IMR-90 (cell line): ENCODE measurements at places on chromosomes 7 and 10. TPM values are rescaled to one million over a fixed set of nuclear protein-coding genes. Genes with fewer than 3 reads are reported as not detected.

- H3K4me3 ChIP-seq = no peak overlapping the region
- DNase-seq = peak; percentile 77
- H3K4me1 ChIP-seq = no peaks in the 10 kb centered on the region
- no peaks in the 10 kb centered on the region for H3K36me3 ChIP-seq
These were observed 66.3 kb upstream of the SLC25A13 start for GRCh38 chr7:96388166-96388565.

DNA sequence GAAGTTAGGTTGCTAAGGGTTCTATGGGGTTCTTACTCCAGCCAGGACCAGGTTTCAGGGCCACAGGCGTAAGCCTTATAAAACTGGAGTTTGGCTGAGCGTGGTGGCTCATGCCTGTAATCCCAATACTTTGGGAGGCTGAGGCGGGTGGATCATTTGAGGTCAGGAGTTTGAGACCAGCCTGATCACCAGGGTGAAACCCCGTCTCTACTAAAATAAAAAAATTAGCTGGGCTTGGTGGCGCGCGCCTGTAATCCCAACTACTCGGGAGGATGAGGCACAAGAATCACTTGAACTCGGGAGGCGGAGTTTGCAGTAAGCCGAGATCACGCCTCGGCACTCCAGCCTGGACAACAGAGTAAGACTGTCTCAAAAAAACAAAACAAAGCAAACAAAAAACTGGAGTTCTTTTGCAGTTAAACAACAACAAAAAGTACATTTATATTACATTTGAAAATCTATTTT lies 347 bp upstream of the RRP12 start:
- H3K4me1 ChIP-seq = peaks cover 3% of the 10 kb centered on the region; the same call in 1 of the 2 replicates
- no peak overlapping the region; the same call in 1 of the 2 replicates for H3K4me3 ChIP-seq
- no peak for DNase-seq
- H3K27me3 ChIP-seq = no peaks in the 10 kb centered on the region

- no peak for DNase-seq
- H3K4me3 ChIP-seq = no peak overlapping the region
- H3K27ac ChIP-seq = no peak overlapping the region
These were observed 224.2 kb upstream of the NPY start for GRCh38 chr7:24059775-24060174.

Gene HTRA1
- 23.1 and 28.5 TPM in 2 replicates for total RNA-seq

- no peak for DNase-seq
- H3K4me3 ChIP-seq = no peak overlapping the region
- H3K27me3 ChIP-seq = no peaks in the 10 kb centered on the region
- H3K27ac ChIP-seq = no peak overlapping the region
- H3K36me3 ChIP-seq = no peaks in the 10 kb centered on the region
- no peaks in the 10 kb centered on the region for H3K4me1 ChIP-seq
These were observed 1009.2 kb downstream of the SORCS3 start for GRCh38 chr10:105650306-105650705.

DNA sequence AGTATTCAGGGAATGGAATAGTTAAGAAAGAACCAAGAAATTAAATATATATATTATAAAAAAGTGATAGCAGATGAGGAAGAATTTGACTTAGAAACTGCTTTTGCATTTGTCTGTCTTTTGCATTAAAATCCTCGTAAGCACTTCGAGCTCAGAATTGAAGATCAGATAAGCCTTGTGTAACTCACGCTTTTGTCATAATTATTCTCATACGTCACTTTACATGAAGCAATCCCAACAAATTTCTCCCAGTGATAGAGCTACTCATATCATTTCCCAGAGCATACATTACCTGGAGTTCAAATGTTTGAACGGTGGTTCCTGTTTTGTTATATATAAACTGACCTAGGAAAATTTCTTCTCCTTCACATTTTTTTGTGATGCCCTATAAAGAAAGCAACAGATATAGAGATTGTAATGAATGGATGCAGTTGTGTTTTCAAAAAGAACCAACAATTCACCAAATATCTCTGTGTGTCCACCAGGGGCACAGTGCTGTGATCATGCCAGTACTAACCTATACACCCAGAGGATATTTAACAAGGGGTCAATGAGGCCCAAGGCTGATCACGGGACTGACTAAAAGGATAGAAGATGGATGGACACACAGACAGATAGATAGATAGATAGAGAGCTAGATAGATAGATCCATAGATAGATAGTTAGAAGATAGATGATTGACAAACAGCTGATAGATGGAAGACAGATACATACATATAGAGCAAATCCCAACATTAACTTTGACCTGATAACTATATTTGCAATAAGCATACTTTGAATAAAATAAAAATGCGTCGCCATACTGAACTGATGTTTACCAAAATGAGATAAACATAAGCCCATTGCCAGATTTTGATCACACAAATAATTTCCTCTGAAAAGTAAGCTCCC lies 9.3 kb upstream of the HUS1 start:
- DNase-seq = peak; percentile 5
- H3K4me1 ChIP-seq = no peaks in the 10 kb centered on the region; the same call in 1 of the 2 replicates
- H3K27ac ChIP-seq = no peak overlapping the region
- no peaks in the 10 kb centered on the region; the same call in 1 of the 2 replicates for H3K27me3 ChIP-seq
- no peaks in the 10 kb centered on the region for H3K36me3 ChIP-seq

GRCh38 chr10:76558996-76559891 lies 1078.4 kb downstream of the KCNMA1 start:
- no peak overlapping the region for H3K4me3 ChIP-seq
- DNase-seq = peak; percentile 70
- peaks cover 19% of the 10 kb centered on the region for H3K4me1 ChIP-seq

DNA sequence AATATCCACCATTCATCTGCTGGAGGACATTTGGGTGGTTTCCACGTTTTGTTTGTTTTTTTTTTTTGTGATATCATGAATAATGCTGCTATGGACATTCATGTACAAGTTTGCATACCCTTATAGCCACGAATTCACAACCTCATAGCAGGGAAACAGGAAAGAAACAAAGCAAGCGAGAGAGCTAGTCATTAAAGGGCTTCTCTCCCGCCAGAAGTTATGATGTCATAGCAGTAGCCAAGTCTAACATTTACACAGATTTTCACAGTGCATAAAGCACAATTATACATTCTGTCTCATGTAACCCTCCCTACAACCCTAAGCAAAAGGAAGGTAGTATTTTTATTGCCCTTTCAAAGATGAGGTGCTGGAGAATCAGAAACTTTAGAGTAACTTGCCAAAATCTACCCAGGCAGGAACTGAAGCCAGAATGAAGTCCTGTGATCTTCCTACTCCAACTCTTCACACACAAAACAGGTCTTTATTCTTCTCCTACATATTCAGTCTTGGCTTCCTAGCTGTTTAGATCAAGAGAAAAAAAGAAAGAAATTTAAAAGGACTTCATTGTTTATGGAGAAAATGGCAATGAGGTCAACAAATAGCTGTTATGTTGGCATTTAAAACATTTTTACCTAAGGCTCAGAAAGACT lies 33.9 kb upstream of the GPAM start:
- H3K27me3 ChIP-seq = peaks cover 2% of the 10 kb centered on the region
- DNase-seq = peak; percentile 13
- no peak overlapping the region for H3K27ac ChIP-seq

- H3K4me3 ChIP-seq = no peak overlapping the region
- no peaks in the 10 kb centered on the region for H3K36me3 ChIP-seq
- H3K4me1 ChIP-seq = no peaks in the 10 kb centered on the region
These were observed 578.3 kb downstream of the ETV1 start for GRCh38 chr7:13411151-13411550.

DNA sequence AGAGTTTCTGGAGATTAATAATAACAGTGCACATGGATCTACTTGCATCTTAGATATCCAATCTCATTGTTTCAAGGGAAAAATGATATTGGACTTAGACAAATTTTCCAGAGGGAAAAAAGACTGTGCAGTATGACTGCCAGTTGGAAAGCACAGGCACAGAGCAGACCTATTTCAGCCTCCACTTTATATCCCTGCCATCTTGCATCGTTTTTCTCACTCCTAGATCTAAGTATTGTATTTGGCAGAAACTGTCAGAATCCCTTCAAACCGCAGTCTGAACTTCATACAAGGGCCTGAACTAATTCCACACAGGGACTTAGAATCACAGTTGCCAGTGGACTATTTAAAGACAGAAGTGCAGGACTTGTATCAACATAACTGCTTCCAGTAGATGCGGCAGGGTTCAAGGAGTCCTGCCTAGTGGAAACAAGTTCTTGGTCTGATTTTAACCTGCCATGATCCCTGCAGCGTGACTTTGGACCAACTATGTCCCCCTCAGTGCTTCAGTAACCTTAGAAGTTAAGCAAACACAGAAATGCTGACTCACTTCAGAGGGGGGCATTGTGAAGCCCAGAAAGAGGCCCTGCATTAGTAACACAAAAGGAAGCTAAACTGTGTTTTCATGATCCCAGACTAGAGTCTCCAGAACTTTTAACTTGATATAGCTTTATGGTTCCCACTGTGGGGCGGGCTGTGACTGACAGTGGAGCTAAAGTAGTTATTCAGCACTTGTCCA lies 95.7 kb upstream of the PALS2 start:
- H3K4me3 ChIP-seq = no peak overlapping the region
- DNase-seq = peak; percentile 90
- peaks cover 12% of the 10 kb centered on the region for H3K4me1 ChIP-seq
- H3K27me3 ChIP-seq = no peaks in the 10 kb centered on the region
- peak overlapping the region; percentile 91; the same call in 1 of the 2 replicates for H3K27ac ChIP-seq
